Stimulated activated naive CD4-positive, alpha-beta T cell treated with Interleukin-2 at 50 U/mL for 16 hours (primary cell): ENCODE measurements at places on chromosomes 4 and X.

- DNase-seq = no peak
Observed at GRCh38 chr4:31360786-31361185, 640.6 kb downstream of the PCDH7 start.

- no peak for DNase-seq
Observed at GRCh38 chr4:70678383-70678999, 9.8 kb upstream of the UTP3 start.

GRCh38 chr4:142701017-142701416 is 145.1 kb downstream of the INPP4B start:
- DNase-seq = no peak

DNA sequence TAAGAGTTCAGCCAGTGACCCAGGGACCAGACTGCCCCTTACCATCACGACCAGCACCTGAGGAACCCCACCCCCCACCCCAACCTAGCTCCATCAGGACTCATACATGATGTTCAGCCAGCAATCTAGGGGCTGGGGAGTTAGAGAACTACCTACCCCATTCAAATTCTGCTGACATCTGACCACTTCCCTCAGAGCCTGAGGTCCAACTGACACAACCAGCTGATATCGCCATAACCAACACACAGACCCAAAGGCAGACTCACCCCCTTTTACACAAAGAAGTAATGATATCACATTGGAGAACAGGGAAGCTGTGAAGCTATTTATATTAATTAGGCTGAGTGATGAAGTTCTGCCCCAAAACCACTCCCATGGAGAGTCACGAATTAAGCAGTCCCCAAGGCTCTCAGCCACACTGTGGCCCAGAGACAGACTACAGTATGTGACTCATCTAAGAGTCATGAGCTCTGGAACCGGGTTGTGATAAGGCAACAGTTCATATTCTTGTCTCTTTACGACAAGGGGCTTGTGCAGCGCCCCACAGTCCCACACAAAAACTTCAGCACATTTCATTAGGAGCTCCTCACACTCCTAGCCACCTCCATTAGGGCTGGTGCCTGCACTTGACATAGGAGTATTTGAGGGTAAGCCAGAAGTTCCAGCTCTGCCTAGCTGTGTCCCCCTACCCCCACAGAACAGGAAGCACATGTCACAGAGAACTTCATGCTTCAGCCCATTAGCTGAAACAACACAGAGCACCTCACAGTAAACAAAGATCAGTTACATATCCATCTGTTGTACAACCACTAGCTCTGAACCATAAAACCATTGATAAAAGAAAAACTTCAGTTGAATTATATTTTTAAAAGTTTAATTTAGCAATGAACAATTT is 184.7 kb upstream of the ZCCHC13 start:
- DNase-seq = no peak

GRCh38 chr4:155904331-155904730 is 835 bp downstream of the TDO2 start:
- no peak for DNase-seq

GRCh38 chr4:77126809-77127208 is 30.2 kb upstream of the CCNG2 start:
- DNase-seq = no peak

DNA sequence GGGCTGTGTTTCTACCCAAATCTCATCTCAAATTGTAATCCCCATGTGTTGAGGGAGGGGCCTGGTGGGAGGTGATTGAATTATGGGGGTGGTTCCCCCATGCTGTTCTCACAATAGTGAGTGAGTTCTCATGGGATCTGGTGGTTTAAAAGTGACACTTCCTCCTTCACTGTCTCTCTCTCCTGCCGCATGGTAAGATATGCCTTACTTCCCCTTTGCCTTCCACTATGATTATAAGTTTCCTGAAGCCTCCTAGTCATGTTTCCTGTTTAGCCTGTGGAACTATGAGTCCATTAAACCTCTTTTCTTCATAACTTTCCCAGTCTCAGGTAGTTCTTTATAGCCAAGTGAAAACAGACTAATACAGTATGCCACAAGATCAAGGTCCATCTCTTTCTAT is 70.0 kb upstream of the MSX1 start:
- DNase-seq = no peak

DNA sequence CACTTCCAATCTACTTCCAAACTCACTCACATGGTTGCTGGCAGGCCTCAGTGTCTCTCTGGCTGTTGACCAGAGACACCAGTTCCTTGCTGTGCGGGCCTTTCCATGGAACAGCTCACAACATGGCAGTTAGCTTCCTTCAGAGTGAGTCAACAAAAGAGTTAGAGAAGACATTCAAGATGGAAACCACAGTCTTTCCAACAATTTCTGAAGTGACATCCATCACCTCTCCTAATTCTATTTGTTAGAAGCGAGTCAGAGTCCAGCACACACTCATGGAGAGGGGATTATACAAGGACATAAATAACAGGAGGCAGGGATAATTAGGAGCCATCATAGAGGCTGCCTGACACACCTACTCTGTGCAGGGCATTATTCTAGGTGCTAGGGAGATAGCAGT is 62.5 kb upstream of the TMEM164 start:
- no peak for DNase-seq

DNA sequence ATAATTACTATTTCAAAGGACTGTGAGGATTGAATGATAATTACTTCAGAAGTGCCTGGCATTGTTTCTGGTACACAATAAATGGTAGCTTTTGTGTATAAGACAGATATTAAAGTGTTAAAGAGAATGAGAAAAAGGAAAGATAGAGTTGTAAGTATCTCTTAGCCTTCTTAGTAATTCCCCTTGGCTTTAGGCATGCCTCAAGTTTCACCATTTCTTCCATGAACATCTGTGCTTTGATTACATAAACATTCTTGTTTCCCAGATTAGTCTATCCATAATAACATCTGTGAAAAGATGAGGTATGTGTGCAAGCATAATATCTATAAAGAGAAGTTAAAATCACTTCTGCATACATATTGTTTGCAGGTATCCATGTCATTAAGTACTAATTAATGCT is 230.9 kb upstream of the TEX13A start:
- DNase-seq = no peak

GRCh38 chr4:161419822-161420221 is 744.0 kb downstream of the FSTL5 start:
- no peak for DNase-seq

DNA sequence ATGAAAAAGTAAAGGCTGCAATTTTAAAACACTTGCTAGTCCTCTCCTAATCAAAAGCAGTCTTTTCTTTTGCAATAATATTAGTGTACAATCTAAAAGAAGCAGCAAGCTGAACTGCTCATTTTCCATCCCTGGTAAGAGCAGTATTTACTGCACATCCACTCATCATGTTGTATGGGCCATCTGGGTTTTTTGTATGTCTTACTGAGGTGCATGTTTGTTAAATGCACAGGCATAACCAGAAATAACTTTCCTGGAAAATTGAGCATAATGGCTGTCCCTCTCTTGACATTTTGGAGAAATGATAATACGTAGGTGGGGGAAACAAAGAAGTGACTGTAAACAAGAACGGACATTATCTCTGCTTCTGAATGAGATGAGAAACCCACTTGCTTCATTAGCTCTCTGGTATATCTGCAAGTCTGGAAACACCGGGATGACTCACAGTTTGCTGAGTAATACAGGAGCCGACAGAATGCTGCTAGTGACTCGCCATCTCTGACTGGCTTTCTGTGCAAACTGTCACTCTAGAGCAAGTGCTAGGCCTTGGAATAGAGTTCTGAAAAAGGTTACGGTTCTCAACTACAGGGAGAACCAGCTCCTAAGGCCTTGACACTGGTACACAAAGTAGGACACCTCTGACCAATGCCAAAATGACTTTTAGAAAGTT is 85.7 kb upstream of the MTM1 start:
- peak; percentile 58 for DNase-seq

DNA sequence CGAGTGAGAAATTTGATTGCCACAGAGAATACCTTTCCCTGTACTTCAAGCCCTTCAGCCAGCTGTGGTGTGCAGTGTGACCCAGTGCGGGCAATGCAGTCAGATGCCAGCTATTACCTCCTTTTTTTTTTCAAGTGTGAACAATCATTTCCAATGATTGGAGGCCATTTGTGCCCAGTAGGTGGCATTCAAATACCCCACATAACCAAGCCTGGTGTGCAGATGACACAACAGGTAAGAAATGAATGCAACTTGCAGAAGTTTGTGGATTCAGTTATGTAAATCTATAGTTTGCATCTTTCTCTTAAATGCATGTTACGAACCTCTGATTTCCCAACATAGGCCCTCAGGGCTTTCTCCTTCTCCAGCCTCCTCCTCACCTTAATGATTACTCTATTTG is 98.0 kb downstream of the CLCN4 start:
- DNase-seq = no peak

GRCh38 chr4:5066101-5066500 is 14.8 kb downstream of the STK32B start:
- DNase-seq = no peak

DNA sequence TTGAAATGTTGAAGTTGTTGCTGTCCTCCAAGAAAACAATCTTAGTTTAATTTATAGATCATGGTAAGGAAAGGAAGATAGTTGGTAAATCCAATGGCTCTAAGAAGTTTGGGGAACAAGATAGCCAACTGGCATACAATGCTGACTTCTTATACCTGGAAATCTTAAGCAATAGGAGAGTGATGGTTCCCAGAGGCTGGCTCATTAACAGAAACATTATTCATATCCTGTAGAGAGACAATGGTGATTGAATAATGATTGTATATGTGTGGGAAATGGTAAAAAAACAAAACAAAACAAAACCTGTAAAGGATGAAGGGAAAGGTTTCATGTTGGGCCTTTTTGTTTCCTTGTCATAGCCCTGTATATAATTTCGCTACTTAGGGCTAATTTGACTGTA is 174.9 kb upstream of the CTSO start:
- DNase-seq = no peak

DNA sequence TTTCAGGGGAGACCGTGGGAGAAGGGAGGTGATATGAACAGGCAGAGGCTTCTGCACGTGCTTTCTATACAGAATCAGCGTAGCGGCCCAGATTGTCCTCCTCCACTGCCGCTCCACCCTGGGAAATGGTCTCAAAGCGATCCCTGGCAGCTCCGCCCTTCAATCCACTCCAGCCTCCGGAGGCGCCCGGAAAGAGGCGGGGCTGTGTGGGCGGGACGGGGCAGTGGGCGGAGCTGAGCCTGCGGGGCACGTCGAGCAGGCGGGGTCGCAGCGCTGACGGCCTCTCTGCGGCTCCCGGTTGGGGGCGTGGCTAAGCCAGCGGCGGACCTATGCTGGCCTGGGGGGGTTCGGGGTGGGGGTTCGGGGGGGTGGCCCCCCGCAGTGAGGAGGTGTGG is 210 bp upstream of the SMIM10L2A start:
- DNase-seq = peak; percentile 81

DNA sequence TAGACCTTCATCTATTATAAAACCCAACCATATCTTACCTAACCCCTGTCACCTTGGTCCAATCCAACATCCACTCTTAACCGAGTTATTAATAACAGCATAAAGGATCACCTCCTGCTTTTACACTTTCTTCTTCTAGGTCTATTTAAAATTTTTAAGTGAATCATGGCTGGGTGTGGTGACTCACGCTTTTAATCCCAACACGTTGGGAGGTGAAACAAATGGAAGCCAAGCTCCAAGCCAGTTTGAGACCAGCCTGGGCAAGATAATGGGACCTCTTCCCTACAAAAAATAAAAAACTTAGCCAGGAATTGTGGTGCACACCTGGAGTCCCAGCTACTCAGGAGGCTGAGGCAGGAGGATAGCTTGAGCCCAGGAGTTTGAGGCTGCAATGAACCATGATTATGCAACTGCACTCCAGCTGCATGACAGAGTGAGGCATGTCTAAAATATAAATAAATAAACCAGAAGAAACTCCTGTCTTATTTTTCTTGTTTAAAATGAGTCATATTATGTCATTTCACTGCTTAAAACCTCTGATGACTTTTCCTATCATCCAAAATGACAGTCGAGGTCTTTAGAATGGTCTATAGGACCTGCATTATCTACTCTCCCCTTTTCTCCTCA is 188.4 kb downstream of the GASK1B start:
- DNase-seq = no peak

DNA sequence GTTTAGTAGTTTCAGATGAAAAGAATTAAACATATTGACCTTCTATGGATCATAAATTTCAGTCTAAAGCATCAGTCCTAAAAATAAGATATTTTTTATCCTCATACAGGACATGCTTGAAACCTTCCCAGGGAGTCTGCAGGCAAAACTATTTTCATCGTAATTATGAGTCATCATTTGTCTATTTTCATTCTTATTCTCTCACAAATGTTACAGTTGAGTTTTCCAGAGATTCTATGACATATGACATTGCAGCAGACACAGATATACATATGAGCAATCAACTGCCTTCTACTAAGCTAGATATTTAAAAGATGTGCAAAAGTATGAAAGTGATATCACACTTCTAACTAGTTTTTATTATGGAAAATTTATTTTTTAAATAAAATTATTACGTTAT is 398.0 kb downstream of the MAGEB5 start:
- DNase-seq = no peak

DNA sequence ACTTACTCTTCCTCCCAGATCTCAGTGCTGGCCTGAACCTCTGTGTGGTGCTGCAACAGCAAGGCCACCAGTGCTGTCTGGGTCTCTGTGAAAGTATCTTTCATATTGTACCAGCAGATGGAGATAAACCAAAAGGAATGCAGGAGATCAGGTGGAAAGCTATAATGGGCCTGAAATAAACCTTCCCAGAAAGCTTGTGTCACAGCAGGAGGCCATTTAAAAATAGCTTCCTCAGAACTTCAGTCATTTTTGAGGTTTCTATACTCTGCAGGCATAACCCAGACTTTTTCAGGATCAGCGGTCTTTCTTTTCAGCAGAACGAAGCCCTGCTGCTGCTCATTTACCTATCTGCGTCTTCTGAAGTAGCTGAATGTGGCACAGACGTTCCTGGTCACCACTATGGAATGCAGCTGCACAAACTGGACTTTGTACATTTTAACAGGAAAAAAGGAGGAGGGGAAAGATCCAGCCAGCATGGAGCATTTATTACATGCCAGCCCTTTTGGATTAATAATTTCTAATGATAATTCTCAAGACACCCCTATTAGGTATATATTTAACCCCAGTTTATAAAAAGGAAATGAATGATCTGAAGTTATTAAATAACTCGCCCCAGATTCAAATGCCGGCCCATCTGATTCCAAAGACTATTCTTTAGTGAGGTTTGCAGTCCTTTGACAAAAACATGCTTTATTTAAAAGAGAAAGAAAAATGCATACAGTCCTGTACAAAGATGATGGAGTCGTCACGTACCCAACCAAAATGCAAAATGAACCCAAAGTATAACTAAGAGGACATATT is 119.7 kb downstream of the NFKB1 start:
- DNase-seq = no peak

DNA sequence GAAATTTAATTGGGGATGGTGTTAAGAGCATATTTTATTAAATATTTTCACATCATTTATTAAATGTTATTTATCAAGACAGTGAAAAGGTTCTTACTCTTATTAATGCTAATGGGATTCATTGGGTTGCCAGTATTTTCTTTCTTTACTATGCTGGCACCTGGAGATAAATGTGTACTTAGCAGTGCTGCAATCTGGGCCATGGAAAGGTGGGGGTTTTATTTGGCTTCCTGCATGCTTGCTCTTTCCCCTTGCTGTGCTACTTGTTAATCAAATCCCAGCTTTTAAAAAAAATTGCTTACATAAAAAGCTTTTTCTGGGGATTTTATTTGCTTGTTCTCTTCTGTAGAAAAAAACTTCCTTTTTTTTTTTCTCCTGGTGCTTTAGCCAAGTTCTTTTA is 48.3 kb downstream of the ZAR1 start:
- DNase-seq = no peak

- no peak for DNase-seq
Observed at GRCh38 chrX:13489454-13489853, 79.9 kb upstream of the EGFL6 start.

- DNase-seq = no peak
Observed at GRCh38 chrX:69027181-69028005, 137.9 kb downstream of the PJA1 start.

GRCh38 chr4:152572417-152573086 is 36.7 kb upstream of the FBXW7 start:
- no peak for DNase-seq
